ENCODE measurements at places on chromosomes 13 and 19. TPM values are rescaled to one million over a fixed set of nuclear protein-coding genes. Genes with fewer than 3 reads are reported as not detected.

The C19orf85 gene
- not detected for total RNA-seq

GRCh38 chr13:110503979-110504499 is 57.5 kb downstream of the RAB20 start:
- no peak for DNase-seq

DNA sequence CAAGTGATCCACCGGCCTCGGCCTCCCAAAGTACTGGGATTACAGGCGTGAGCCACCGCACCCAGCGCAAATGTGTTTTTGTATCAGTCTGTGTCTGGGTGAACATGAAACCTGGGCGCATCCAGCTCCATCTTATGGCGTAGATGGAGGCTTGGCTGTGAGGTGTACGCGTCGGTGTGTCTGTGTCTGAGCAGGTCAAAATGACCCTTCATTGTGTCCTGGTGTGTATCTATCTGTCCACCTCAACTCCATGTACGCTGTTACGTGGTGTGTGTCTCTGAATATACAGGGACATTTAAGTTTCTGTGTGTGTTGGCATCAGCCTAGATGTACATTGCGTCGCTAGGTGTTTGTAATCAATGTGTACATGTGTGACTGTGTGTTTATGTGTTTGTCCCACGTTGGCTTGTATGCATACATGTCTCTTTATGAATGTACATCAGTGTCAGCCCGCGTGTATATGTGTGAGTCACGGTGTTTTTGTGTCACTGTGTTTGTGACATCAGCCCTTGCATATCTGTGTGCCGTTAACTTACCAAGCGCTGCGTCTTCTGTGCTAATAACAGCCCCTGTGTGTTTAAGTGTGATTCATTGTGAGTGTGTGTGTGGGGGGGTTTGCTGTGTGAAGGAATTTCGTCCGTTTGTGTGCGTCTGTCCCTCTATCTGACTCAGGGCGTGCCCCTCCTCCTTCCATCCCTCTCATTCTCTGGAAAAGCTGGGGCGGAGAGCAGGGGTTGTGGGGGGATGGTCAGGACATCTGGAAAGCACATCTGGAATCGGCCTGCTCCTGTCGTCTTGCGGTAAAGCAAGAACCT is 6.4 kb downstream of the AXL start:
- DNase-seq = peak; percentile 89

- DNase-seq = no peak
These were observed at the start of gene LILRB2 for GRCh38 chr19:54281007-54281728. Gene LILRB2 (minus strand): TSS chr19:54281110. CDS start chr19:54280496, 614 bp downstream.

DNA sequence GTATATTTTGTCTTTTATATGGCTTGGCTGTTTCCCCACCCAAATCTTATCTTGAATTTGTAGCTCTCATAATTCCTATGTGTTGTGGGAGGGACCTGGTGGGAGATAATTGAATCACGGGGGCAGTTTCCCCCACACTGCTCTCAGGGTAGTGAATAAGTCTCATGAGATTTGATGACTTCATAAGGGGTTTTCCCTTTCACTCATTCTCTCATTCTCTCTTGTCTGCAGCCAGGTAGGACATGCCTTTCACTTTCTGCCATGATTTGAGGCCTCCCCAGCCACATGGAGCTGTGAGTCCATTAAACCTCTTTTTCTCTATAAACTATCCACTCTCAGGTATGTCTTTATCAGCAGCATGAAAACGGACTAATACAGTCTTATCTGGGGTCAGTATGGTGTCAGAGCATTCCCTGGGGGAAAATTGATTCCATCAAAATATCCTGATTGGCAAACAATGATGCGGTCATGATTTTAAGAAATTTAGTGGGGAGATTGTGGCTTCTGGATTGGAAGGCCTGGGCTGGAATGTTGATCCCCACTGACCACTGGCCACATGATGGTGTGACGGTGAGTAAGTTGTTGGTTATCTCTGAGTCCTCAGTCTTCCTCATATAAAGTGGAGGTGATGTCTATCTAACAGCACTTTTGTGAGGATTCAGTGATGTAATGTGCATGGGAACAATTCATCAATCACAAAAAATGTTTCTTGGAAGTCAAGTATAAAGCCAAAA is 27.5 kb upstream of the ANKRD10 start:
- no peak for DNase-seq

DNA sequence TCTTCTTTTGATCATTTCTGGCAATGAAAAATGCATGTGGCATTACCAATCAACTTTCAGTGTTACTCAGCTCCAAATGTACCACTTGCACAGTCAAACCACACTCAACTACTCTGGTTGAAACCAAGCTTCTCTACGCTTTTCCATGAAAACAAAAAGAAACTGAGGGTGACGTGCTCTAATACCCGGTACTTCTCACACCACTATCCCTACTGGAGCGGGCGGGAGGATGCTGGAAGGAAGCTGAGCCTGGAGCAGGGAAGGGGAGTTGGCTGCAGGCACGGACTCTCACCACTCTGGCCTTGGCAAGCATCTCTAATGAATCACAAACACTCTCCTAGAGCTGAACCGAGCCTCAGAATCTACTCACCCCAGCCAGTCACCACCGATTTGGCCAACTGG is 48.2 kb downstream of the STK24 start:
- DNase-seq = no peak

The ZSCAN5C gene
- total RNA-seq = not detected

GRCh38 chr13:94313321-94313910 is 166.1 kb downstream of the DCT start:
- DNase-seq = no peak

DNA sequence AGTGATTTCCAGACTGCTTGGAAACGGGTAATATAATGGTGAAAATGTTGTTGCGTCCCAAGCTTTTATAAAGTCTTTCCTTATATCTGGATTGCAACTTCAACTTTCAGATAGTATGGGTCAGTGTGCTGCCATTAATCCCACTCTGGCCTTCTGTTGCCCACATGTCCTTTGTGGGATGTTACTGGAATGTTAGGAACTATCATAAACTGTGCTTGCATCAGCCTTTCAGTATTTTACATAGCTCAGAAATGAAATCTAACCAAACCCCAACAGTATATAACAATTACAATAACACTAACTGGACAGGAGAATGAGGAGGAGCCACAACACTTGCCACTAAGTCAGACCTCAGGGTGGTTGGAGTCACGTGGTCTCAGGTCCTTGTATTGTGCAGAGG is 78.9 kb downstream of the LNX2 start:
- no peak for DNase-seq

DNA sequence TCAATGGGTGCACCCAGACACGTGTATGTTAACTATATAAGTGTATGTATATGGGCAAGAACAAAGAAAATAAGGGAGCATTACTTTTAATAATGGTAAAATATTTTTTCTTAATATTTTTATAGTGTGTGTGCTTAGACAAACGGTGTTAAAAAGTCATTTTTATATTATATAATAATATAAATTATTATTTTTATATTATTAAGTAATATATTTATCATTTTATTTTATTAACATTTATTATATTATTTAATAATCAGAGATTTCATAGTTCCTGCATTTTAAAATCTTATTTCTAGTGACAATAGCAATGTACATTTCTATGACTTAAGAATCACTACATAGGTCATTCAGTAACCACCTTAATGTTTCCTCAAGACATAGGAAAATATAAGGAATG is 184.4 kb downstream of the SLITRK5 start:
- no peak for DNase-seq

The WBP4 gene
- 7.4 TPM for total RNA-seq

- DNase-seq = no peak
These were observed 38.1 kb downstream of the DOCK9 start for GRCh38 chr13:98939660-98940191.

DNA sequence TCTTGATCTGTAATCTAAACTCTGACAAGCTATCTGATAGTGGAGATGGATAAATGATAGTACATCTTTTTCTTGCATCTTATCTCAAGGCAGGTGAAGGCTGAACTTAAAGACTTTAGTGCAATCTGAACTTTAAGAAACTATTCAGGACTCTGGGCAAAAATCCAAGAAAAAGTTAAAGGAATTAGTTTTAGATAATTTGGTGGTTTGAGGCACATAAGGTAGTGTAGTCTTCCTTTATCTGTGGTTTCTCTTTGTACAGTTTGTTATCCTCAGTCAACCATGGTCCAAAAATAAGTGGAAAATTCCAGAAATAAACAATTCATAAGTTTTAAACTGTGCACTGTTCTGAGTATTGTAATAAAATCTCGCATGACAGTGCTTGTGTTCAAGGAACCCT is 172.9 kb downstream of the UGGT2 start:
- DNase-seq = no peak

- no peak for DNase-seq
These were observed 4.0 kb upstream of the RFXAP start for GRCh38 chr13:36815062-36815461.

GRCh38 chr13:20714563-20715329 is 11.2 kb downstream of the IL17D start:
- peak; percentile 68 for DNase-seq

GRCh38 chr19:1001538-1002166 is 1.4 kb downstream of the GRIN3B start:
- DNase-seq = no peak

DNA sequence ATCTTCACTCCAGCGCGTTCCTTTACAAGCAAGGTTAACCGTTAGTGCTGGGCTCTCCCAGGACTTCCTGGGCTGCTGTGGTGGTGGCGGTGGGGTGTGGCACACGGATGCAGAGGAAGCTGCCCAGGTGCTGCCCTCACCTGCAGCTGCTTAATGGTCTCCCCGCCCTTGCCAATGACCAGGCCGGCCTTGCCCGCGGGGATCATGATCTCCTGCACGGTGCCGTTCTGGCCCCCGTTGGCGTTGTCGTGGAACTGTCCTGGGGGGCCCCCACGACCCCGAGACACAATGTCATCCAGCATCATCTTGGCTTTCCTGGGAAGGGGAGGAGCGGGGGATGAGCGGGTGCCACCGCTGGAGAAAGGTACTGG is 6.1 kb downstream of the KHSRP start:
- no peak for DNase-seq

The KCNC3 gene
- total RNA-seq = 0.11 TPM

DNA sequence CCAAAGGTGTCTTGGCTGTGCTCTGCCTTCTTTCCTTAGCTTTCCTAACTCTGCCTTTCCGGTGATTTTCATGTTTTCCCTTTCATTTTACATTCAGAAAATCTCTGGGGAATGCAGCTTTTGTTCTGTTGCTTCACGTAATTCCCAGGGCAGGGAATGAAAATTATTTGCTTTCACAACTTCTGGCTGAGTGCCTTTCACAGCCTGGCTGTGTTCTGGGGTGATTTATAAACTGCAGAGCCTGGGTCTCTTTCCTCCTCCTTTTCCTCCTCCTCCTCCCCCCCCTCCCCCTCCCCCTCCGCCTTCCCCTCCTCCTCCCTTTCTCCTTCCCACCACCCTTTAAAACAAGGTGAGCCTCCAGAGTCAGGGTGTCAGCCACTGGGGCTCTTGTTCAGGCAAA is 84.3 kb downstream of the RNASEH2B start:
- no peak for DNase-seq

DNA sequence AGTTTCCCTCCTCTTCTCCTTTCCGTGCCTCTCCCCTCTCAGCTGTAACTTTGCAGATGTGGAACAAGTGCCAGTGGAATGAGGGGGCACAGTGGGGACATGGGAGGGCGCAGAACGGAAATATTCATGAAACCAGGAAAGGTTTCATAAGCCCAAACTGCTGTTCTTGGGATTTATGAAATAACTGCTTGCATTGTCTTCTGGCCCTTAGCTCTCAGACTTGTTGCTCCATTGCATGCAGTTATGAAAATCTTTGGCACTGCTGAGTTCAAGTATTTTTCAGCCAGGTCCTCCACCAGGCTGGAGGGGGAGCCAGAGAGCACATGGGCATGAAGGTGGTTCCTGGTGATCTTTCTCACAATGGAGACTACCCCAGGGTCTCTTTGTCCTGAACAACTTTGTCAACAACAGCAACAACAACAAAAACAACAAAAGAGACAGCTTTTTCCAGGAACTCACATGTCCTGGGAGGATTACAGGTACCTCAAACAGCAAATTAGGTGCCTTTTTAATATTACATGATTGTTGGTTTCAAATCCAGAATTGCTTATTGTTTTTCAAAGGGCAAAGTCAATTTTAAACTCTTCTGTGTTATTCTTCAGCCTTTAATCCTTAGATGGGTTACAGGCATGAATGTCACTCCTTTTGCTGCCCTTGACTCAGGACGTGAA is 1.5 kb downstream of the RGCC start:
- peak; percentile 15 for DNase-seq

The NKPD1 gene
- total RNA-seq = 0.13 TPM

DNA sequence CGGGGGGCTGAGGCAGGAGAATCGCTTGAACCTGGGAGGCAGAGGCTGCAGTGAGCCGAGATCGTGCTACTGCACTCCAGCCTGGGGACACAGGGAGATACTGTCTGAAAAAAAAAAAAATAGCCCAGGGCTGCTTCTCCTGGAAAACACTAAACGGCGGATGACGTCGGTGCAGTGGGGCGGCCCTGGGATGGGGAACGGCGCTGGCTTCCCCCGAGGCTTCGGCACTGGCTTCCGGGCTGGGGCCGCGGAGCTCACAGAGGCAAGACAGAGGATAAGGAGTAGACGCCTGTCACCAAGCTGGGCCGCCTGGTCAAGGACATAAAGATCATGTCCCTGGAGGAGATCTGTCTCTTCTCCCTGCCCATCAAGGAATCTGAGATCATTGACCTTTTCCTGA is 5.0 kb downstream of the PRSS57 start:
- no peak for DNase-seq

The CCDC70 gene
- total RNA-seq = not detected

GRCh38 chr13:35190241-35190640 is 248.2 kb downstream of the NBEA start:
- DNase-seq = no peak

DNA sequence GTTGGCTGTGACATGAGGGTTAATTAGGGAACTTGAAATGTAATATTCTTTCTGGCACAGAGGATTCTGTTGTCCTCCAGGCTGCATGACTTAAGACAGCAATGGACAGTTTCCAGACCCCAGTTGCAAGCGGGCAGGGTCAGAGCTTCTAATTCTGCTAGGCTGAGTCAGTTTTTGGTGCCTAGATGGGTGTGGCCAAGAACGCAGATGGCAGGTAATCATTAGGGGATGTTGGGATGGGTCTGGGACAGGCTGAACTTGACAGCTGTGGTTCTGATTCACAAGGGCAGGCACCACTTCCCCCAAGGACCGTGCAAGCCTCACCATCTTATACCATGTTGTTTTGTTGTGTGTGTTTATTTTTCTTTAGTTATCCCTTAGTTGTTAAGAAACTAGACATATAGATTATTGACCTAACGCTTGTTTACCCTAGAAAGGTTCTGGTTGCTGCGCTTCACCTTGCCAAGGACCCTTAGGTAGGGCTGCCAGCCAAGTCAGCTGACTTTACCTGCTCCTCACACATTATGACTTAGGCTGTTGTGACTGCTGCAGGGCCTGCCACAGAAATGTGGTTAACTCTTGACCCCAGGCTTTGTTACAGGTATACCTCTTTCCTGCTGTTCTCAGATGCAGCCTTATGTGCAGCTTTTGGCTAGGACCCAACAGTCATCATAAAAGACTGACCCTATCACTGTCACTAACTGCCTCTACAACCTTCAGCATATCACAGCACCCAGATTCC is 117.7 kb upstream of the KLF12 start:
- no peak for DNase-seq

The TEKTIP1 gene
- not detected for total RNA-seq

DNA sequence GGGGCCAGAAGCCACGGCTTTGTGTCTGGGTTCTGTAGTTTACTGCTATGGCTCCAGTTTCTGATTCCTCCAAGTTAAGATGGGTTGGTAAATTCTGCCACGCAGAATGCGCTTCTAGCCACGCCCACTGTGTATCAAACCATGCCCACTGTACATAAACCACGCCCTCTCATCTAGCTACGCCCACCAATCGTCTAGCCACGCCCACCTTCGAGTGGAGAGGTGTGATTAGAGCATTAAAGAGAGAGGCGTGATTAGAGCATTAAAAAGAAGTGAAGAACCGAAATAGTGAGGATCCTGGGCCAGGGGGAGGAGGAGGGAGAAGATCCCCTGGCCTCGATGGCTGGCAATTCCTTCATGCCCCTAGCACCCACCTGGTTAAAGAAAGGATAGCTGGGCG is 43.7 kb upstream of the ADGRE5 start:
- no peak for DNase-seq

All from pulmonary artery endothelial cell (primary cell).